CD4-positive, alpha-beta T cell treated with Interleukin-6 for 4 hours (primary cell): ENCODE measurements at places on chromosomes 7 and 10.

- no peak for DNase-seq
Observed at GRCh38 chr7:76244781-76245391, 43.2 kb downstream of the SRRM3 start.

DNA sequence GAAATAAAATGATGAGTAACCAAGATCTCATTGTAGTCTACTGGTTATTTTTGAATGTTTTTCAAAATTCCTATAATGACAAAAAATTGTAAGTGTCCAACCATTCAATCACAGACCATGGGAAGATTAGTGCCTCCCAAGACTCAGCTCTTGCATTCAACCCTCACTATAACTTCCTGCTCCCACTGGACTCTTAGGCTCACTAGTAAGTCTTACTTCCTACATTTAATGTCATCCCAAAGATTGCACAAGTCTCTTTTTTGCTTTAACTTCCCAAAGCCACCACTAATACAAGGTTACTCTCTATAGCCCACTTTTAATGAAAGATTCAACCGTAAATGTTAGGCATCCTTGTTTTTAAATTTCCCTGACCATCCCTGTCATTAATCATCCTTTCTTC is 111.9 kb upstream of the NRBF2 start:
- no peak for DNase-seq

- no peak for DNase-seq
Observed at GRCh38 chr10:79148452-79149344, 79.9 kb downstream of the ZMIZ1 start.

DNA sequence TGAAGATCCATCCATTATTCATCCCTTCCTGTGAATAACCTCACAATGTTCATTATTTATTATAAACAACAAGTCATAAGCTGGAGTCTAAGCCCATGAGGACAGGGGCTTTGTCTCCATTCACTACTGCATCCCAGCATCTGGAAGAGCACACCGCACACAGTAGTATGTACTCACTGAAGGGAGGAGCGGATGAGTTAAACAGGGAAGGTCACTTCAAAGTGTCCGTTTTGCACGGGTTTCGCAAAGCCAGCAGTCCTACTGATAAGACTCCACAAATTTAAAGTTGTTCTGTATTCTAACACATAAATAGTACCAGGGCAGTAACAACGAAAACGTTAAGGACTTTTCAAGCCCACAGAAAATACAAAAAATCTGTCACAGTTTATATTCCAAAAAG is 167.9 kb downstream of the PARD3 start:
- no peak for DNase-seq
